ENCODE measurements at places on chromosomes 7 and 10.

- no peak for DNase-seq
Observed at GRCh38 chr7:43135129-43135528, 22.7 kb downstream of the HECW1 start.

DNA sequence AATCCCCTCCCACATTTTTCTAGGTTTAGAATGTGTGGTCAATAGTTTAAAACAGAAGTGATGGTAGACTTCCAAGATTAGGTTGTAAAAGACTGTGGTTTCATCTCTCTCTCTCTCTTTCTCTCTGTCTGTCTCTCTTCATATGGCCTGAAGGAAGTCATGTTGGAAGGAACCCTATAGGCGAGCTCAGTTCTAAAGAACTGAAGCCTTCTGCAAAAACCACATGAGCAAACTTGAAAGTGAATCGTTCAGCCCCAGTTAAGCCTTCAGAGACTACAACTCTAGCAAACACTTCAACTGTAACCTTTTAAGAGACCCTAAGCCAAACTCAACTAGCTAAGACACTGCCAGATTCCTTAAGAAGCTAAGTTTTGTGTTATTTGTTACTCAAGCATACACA is 707.5 kb upstream of the LRRTM3 start:
- DNase-seq = no peak

DNA sequence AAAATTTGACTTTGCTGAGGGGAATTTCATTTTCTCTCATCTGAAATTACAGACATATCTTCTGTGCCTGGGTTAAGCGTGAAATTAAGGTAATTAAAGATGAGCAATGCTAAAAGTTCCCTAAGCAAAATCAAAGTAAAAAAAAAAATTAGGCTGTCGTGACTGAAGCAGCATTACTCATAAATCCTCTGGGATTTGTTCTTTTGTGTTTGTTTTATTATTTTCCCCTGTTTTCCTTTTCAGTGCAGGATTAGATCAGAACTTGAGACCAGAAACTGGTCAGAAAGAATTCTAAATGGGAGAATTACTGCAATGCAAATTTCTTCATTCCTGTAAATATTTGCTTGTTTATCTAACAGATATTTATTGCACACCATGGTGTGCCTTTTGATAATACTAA is 141.4 kb upstream of the BET1 start:
- DNase-seq = no peak

DNA sequence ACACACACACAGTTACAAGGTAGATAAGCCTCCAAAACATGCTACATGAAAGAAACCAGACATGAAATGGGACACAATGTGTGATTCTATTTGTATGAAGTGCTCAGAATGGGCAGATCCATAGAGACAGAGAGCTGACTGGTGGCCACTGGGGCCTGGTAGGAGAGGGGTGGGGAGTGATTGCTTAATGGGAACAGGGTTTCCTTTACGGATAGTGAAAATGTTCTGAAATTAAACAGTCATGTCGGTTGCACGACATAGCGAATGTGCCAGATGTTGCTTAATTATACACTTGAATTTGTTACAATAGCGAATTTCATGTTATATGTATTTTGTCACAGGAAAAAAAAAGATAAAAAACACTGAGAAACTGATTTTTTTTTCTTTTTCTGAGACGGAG is 122.3 kb downstream of the SPDYE5 start:
- no peak for DNase-seq

- DNase-seq = no peak
Observed at GRCh38 chr10:34808801-34809745, 6.0 kb downstream of the PARD3 start.

GRCh38 chr7:79880312-79880711 is 254.3 kb upstream of the GNAI1 start:
- no peak for DNase-seq

DNA sequence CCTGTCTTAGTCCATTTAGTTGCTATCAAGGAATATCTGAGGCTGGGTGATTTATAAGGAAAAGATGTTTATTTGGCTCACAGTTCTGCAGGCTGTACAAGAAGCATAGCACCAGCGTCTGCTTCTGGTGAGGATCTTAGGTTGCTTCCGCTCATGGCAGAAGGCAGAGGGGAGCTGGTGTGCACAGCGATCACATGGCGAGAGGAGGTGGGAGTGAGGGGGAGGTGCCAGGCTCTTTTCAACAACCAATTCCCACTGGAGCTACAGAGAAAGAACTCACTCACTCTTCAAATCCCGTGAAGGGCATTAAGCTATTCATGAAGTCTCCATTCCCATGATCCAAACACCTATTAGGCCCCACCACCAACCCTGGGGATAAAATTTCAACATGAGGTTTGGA is 371.6 kb downstream of the SH2D4B start:
- DNase-seq = no peak

GRCh38 chr7:5470167-5470532 is 46.5 kb upstream of the TNRC18 start:
- DNase-seq = no peak

- no peak for DNase-seq
Observed at GRCh38 chr10:77580482-77580881, 57.1 kb downstream of the KCNMA1 start.

DNA sequence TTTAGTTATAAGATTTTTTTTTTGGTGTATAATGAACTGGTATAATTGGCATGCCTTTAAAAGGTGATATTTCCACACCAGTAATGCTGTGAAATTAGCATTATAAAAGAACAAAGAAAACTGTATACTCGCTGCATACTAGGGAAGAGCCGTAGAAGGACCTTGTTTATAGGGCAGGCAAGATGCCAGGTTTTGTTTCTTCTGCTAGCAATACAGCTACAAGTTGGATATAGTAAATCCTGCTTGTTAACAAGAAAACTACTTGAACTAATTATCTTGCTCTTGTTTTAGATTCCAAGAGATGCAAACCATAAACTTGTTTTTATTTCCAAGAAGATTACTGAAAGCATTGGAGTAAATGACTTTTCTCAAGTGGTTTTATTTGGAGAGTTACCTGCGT is 1.9 kb downstream of the DNAH11 start:
- DNase-seq = no peak

- DNase-seq = no peak
Observed at GRCh38 chr7:12637819-12638592, 49.4 kb upstream of the ARL4A start.

DNA sequence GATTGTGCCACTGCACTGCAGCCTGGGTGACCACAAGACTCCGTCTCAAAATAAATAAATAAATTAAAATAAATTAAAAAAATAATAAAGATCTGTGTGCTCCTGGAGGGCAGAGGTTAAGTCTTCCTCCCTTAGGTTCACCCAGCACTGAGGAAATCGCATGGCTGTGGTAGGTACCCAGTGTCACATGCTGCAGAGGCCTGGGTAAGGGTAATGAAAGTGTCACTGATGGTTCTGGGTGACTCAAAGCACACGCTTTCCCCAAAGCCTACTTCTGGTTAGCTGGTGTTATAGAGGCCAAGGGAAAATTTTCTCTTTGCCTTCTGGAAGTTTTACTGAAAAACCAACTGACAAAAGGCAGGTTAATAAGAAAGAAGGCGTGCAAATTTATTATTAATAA is 88.8 kb upstream of the ITGB1 start:
- no peak for DNase-seq

DNA sequence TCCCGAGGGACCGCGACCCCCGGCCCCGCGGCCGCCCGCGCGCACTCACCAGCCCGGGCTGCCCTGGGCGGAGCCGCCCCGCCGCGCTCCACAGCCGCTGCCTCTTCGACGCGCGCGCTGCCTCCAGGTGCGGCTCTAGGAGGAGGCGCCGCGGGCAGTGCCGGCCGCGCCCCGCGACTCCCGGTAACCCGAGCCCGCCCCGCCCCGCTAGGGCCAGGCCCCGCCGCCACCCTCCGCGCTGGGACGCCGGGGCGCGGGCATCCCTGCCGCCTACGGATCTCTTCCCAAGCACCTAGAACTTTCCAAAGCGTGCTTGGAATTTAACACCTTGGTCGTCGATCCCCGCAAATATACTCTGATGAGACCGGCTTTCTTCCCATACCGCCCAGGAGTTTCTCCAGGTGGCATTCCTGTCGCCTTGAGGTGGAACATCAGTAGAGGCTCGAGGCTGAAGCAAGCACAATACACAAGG is at the start of gene SLC26A5:
TSS of gene SLC26A5 (minus strand) at position 159 of the 472 bp plus-strand sequence. CDS start 24,693 bp downstream, outside the sequence.
- no peak for DNase-seq

- no peak for DNase-seq
Observed at GRCh38 chr7:122303531-122304318, 825 bp downstream of the FEZF1 start.

DNA sequence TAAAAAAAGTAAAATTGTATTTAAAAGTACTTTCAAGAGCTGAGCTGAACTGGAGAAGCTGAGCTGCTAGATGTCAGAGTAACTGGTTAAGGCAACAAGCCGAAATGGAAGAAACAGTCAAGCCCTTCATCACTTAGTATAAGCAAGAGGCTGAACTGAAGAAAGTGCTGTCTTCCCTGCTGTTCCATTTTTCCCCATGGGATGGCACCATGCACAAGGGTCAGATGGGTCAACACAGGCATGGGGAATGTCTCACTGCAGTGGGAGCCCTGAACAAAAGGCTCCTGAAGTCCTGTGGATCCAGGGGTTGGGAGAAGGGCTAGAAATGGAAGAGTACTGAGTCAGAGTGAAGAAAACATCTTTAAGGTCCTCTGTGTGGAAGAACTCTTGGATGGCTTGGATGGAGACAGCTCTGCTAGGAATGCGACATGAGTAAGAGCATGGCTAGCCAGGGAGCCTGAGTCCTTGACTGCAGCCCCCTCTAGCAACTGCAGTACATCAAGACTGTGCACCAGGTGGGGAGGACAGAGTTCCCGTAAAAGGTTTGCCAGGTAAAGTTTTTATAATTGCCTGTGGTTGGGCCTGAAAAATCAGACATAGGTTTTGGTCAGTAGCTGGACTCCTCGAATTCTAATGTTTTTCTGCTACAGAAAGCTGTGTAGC is 348.3 kb downstream of the GPR158 start:
- no peak for DNase-seq

DNA sequence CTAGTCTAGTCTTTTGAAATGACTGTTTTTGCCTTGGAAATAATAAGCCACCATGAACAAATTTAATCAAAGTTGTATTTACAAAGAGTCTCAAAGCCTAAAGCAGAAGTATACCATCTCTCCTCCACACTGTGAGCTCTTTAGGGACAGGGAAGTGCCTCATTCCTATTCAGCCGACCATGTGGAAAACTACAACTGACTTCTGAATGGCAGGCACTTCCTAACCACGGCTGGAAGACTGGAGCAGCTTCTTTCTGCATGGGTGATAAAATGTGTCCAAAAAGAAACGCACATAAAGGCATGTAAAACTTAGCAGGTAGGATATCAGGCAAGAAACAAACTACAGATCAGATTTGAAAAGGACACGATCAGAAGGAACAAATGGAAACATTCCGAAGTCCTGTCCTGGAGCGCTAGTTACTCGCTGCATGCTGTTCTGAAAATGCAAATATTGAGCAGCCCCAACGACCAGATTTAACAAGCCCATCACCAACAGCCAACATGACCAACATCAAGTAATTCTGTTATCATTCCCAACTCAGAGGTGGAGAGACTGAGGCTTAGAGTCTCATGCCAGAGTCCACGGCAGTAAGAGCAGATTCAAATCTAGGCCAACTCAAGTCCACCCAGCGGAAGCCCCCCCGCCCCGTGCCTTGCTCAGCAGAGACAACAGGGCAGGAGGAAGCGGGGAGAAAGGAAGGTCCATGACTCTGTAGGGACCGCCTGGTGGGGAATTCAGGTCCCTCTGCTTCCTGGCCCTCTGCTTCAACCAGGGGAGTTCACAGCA is 26.5 kb downstream of the CTBP2 start:
- DNase-seq = no peak

DNA sequence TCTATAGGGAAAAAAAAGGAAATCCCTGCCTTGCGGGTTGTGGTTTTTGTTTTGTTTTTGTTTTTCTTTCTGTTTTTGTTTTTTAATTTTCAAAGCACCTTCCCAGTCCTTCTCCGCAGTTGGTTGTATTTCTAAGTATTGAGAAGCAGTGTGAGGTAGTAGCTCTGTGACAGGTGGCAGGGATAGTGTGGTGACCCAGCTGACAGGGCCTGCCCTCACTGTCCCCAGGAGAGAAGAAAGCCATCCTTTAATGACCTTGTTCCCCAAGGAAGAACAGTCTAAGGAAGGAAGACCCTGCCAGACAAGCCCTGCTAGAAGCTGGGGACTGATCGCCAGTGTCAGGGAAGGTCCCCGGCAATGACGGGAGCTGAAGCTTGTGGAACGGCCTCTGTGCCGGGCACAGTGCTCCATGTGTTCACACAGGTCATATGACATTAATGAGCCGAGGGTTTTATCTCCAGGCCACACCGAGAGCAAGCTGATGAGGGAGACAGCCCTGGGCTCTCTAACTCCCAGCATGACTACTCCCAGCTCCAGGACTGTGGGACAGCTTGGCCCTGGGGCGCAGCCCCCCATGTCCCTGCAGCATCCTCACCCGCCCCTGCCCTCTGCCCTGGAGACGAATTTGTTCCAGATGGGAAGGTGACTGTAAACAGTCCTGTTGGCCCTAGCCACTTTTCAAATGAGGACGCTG is 69.0 kb upstream of the LRRC18 start:
- no peak for DNase-seq

DNA sequence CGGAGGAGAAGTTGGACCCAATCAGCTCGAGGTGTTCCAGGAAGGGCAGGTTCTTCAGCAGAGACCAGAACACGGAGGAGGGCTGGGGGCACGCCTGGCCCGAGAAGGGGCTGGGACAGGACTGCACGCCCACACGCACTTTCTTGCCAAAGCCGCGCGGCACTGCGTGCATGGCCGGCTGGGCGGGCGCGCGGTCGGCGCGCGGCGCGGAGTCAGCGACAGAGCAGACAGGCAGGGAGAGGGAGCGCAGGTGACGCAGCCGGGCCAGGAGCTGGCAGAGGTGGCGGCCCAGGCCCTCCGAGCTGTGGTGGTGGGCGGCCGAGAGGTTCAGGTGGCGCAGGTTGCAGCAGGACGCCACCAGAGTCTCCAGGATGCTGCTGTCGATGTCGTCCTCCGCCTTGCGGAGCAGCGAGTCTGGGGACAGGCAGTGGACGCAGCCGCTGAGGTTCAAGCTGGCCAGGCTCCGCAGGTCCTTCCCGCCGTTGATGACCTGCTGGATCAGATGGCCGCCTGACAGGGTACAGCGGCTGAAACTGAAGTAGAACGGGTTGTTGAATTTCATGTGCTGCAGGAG is 77.2 kb upstream of the TNRC18 start:
- DNase-seq = no peak

DNA sequence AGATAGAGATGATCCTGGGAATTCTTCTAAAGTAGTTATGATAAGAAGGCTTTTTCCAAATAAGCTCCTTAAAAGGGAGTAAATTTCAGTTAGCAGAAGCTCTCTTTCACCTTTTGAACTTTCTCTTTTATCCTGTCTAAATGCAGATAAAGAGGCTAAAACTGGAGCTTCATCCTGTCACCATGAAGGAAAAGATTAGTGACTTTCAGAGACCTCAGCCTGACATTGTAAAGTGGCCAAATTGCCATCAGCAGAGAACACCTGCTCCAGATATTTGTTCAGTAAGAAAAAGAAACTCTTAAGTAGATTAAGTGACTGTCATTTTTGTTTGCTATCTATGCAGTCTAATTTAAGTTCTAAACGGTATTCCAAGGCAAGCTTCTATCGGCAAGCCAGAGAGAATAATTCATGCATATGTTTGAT is 18.3 kb downstream of the VWDE start:
- no peak for DNase-seq

DNA sequence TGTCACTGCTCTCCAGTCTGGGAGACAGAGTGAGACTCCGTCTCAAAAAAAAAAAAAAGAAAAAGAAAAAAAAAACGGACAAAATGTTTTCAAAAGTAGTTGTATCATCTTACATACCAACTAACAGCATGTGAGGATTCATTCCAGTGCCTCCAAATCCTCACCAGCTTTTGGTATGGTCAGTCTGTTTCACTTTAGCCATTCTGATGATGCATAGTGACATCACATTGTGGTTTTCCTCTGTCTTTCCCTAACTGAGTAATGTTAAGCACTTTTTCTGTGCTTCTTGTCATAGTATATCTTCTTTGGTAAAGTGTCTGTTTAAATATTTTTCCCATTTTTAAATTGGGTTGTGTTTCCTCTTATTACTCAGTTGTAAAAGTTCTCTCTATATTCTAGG is 251.4 kb upstream of the CTBP2 start:
- no peak for DNase-seq

All from anterior cingulate cortex (tissue), 58 donors.